NCI-H460 (cell line): ENCODE measurements at places on chromosomes 6 and 20.

- DNase-seq: no peak
Measured at GRCh38 chr6:39231521-39232243, 2.4 kb upstream of the KCNK5 start.

- DNase-seq: no peak
Measured at GRCh38 chr20:46594725-46595124, 44.3 kb upstream of the OCSTAMP start.

GRCh38 chr20:49821870-49822331 is 9.3 kb downstream of the SLC9A8 start:
- DNase-seq: no peak

DNA sequence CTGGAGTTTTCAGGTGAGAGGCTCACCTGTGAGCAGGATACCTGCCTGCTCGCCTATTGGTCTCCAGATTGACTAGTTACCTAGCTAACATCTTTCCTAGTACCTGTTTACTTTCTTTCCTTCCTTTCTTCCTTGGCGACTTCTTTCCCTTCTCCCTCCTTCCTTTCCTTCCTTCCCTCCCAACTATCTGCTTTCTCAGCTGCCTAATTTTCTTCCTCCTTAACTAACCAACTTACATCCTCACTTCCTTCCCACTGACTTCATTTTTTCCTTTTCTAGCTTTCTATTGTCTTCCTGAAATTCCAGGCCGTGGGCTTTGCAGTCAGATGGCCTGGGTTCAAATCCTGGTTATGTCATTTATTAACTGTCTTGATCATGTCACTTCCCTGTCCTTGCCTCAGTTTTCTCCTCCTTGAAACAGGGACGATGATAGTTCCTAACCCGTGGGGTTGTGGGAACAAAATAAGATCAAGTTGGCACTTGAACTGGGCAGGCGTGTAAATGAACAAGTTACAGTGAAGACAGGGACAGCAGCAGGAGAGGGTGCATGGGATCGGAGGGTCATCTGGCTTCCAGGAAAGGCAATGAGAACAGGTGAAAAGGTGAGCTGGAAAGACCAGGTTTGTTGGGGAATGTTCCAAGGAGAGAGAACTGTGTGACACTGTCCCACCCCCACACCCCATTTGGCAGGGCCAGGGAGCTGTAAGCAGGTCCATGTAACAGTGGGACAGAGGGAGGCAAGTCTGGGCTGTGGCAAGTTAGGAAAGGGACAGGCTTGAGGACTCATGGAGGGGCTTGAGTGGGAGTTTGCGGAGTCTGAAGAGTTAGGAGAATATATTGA is 540 bp downstream of the SGK2 start:
- DNase-seq: no peak

DNA sequence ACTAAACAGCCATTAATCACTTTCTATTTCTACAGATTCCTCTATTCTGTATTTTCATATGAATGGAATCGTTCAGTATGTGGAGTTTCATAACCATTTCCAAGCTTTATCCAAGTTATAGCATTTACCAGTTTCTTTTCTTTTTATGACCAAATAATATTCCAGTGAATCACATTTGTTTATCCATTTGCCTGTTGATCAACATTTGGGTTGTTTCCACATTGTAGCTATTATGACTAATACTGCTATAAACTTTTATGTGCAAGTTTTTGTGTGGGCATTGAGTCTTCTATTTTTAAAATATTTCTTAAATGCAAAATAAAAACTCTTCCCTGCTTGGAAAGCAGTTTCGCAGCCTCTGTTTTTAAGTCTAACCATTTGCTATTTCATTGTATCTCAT is 336.4 kb upstream of the OPRM1 start:
- no peak for DNase-seq

- DNase-seq: no peak
Measured at GRCh38 chr6:141788096-141788495, 344.6 kb upstream of the GJE1 start.

DNA sequence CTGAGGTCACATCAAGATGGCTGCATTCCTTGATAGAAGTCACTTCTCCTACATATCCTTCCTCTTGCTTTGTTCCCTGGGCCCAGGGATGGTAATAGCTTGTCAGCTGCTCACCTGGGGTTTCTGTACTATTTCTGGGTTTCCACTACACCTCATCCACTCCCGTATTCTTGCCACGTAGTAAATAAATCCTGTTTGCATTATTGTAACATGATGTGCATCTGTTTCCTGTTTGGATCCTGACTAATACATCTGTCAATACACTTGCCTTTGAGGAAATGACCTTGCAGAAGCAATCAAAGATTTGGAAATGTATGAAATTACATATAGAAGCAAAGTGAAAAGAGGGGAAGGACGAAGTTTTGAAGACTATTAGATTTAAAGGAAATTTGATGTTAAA is 619.0 kb downstream of the PHF3 start:
- no peak for DNase-seq

DNA sequence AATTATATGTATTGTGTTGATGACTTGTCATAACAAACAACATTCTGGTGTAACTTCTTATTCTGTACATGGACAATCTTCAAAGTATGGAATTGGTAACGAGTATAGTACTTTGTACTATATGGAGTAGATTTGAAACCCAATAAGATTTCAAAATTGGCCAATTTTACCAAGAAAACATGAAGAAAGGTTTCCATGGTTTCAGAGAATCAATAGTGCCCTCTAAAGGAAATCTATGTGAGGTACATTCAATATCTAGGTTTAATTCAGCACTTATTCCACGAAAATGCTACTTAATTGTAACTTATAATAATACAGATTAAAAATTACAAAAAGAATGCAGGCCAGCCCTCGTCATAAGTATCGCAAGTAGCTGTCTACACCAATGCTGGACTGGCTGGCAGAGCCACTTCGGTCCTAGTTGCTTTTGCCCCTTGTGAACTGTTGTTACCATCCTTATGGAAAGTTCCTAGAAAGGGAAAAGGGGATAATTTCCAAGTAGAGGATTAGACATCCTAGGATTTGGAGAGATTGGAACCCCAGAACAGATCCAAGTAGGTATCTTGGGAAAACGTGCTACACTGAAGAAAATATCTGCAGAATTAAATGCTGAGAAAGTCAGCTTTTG is 70.9 kb downstream of the LCA5 start:
- DNase-seq: no peak

- no peak for DNase-seq
Measured at GRCh38 chr6:139325125-139325524, 33.3 kb upstream of the TXLNB start.

DNA sequence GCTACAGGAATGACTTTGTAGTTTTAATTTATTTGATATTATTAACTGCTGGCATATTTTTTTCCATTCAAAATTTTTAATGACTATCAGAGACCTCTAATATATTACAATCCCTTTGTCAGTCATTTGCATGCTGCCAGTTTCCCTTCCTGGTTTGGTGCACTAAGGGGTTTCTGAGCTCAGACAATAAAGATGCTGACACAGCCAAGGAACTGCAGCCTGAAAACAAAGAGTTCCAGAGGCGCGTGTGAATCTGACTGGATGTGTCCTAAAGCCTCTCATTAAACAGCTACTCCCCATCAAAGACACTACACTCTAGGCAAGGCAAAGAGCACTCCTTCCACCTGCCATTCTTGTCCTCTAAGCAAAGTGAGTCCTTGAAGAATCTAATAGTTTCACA is 116.8 kb upstream of the DST start:
- DNase-seq: no peak

DNA sequence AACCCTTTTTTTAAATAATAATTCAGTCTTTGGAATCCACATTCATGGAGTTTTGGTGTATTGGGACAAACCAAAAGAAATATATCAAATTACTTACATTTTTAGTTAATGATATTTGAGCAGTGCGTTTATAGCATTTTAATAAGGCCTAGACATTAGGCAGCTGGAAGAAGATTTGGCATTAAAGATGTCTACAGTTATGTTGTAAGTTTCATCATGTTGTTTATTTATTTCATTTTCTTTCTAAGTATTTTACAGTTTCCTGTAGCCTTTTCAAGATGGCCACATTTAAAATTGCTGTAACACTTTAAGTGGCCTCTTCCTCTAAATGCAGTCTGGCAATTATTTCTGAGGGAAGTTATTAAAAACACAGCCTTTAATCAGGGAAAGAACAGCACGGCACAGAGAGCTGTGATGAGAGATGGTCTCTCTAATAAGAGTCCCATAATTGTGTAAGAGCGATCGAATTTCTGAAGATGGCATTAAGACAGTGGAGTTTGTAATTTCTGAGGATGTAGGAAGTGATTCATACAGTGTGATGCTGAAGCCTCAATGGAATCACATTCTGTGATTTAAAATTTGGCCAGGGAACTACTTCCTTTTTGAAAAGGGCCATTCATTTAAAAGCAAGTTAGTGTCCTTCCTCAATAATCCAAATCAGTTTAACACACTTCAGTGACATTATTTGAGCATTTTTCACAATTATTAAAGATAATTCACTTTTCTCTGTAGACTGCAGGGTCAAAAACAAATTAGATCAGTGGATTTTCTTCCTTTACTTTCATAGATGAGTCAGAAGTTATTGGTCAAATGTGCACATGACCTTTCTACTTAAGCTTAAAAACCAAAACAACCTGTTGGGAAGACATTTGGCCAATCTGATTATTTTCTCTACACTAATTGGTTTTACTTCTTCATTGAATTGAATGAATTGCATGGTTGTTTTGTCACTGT is 52.4 kb upstream of the EDN3 start:
- peak; percentile 12 for DNase-seq

DNA sequence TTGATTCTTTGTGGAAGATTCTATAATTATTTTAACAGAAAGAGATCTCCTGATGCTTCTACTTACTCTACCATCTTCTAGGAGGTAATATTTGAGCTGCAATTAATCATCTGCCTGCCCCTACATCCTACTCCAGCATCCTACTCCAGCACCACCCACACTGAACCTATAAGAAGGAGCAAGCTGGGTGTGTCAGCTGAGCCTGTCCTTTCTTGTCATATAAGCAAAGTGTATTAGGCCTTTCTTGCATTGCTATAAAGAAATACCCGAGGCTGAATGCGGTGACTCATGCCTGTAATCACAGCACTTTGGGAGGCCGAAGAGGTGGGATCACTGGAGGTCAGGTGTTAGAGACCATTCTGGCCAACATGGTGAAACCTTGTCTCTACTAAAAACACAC is 84.2 kb upstream of the ARG1 start:
- DNase-seq: no peak

GRCh38 chr6:80886475-80886874 is 780.0 kb downstream of the BCKDHB start:
- no peak for DNase-seq

DNA sequence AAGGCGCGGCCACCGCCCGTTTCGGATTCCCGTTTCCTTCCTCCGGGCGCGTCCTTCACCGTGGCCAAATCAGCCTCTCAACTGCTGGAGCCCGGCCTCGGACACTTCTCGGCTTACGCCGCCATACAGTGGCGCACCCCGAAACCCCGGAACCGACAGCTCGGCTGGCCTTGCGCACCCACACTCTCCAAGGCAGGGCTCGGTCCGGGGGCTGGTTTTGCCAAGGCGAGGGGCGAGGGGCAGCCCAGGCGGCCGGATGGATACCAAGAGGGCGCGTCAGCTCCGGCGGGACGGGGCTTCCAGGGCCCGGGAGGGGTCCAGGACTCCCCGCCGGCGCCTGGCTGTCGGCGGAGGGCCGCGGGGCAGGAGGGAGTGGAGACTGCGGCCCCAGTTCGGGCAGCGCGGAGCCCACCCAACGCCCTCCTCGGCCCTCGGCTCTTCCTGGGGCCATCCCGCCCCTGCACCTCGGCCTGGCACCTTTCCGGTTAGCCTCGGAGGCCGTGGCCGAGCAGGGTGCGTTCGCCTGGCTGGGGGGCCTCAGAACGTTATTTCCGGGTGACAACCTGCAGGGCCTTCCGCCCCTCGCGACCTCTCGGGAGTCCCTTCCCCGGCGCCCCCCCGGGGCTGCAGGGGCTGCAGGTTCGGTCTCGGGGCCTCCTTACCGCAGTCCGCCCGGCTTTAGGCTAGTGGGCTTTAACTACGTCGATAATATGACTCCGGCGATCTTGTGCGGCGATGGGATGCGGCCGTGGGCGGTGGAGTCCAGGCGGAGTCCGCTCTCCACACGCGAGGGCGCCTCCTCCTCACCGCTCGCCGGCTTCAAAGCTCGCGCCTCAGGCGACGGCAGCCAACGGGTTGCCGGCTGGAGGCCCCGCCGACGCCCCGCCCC is 697 bp upstream of the CEP43 start:
- DNase-seq: no peak

- no peak for DNase-seq
Measured at GRCh38 chr20:37868851-37869333, 34.0 kb upstream of the VSTM2L start.

DNA sequence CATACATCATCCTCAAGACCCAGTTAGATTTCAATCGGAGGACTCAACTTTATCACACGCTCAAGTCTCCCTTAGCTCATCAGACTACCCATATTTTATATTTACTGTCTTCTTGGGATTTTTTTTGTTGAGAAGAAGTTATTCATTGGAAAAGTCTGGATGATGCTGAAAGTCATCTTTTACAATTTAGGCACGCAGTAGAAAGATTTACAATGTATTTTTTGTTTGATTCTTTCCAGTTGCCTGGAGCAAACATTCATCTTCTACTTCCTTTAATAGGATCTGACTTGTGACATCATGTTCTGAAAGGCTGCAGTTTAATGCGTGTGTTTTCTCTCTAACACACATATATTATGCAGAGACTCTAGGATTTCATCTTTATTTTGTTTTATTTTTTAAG is 235.7 kb downstream of the DOK5 start:
- no peak for DNase-seq

DNA sequence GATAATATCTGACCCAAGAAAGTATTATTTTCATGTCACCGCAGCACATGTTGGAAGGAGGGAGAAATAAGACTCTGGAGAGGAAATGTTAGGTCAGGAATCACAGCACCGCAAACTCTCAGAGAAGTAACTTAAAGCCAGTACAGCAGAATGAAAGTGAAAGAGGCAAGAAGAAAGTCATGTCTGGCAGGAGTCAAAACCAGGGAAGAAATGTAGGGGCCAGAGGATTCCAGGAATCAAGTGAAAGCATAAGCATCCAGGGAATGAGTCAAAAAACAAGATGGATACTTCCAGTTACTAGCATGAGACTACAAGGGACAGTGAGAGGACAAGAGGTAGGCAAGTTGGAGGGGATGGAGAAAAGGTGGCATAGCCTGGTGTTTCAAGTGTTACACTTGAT is 80.4 kb downstream of the AK9 start:
- DNase-seq: no peak

DNA sequence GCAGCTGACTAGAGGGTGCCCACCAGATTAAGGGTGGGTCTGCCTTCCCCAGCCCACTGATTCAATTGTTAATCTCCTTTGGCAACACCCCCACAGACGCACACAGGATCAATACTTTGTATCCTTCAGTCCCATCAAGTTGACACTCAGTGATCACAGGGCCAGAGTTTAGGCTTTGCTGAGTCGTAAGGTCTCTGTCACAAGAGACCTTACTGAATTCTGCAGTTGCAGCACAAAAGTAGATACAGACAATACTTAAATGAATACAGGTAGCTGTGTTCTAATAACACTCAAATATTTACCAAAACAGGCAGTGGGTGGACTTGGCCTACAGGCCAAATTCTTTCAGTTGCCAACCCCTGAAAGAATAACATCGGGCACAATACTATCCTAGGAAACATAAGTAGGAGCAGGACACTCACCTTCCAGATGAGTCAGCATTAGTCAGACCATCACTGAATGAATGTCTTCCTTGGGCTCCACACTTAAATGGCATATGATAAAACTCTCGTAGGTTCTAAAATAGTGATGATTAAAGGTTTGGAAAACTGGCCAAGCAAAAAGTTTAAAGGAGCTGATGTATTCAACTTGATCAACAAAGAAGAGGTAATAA is 190.0 kb downstream of the UBE3D start:
- peak; percentile 33 for DNase-seq

- DNase-seq: peak; percentile 57
Measured at GRCh38 chr6:36615018-36615761, 21.0 kb downstream of the SRSF3 start.

GRCh38 chr6:123588546-123588895 is 48.2 kb downstream of the TRDN start:
- no peak for DNase-seq
